Left ventricle myocardium superior (tissue), 1 donor: ENCODE measurements at places on chromosomes 2 and 18. TPM values are rescaled to one million over a fixed set of nuclear protein-coding genes. Genes with fewer than 3 reads are reported as not detected.

GRCh38 chr2:26197516-26197915 is 24.6 kb downstream of the GAREM2 start:
- no peak for DNase-seq

DNA sequence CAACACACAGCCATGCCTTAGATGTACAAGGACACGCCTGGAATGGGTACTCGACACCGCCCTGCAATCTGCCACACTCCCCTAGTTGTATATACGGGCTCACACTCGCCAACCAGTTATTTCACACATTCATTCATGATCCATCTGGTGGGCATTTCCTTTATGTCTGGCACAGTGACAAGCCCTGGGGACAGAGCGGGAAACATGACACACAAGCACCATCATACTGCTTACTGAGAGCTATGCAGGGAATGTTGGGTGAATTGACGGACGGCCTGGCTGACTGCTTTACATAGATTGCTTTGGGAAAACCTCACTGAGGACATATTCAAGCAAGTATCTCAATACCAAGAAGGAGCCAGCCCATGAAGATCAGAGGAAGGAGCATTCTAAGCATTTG is 448.0 kb upstream of the SPRED2 start:
- DNase-seq, result no peak

DNA sequence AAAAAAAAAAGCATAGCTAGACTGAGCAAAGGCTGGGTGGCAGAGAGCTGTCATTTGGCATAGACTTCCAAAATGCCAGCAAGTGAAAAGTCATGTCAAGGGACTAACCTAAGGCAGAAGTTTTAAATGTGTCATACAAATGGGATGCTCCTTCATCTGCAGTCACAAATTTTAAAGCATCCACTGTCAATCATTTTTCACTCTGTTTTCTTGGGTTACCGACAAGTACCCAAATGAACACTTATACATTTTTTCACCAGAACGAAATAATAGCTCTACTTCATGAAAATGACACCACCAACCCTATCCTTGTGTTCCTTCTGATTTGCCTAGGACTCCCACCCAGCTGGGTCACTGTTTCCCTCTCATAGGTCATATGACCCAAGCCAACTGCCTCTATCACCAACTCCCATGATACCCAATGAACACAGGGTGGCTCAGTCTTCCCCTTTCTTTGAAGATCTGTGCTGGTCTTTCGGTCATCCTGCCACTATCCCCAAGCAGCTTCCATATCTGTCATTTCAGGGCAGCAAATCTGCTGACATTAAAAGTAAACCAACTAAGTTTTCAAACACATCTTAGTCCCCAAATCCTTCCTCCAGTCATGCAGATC is 21.5 kb downstream of the KLF7 start:
- no peak for DNase-seq

GRCh38 chr2:205375461-205376448 is 306.5 kb upstream of the NRP2 start:
- DNase-seq, result no peak

- DNase-seq, result no peak
Observed at GRCh38 chr2:210318891-210319290, 3.9 kb upstream of the MYL1 start.

The HNMT gene
- total RNA-seq, result 11.0 TPM

DNA sequence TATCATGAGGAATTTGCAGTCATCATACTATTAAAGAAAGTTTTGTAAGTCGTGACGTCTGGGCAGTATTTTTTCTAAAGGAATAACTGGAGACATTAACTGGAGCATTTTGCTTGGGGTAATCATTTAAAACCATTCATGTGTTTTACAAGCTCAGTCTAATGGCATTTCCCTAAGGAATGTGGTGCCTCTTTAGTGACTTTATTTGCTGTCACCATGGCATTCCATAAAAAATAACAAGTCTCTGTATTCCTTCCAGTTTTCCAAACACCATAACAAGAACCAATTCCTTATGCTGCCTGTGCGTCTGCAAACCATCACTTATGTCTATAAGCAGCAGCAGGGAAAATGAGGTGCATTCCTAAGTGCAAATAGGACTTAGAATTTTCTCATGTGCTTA is 82.8 kb downstream of the EPB41L3 start:
- DNase-seq, result no peak

- DNase-seq, result no peak
Observed at GRCh38 chr2:201070948-201071478, 458 bp downstream of the HYCC2 start.

GRCh38 chr18:48889981-48890762 is 60.6 kb downstream of the SMAD7 start:
- no peak for DNase-seq

DNA sequence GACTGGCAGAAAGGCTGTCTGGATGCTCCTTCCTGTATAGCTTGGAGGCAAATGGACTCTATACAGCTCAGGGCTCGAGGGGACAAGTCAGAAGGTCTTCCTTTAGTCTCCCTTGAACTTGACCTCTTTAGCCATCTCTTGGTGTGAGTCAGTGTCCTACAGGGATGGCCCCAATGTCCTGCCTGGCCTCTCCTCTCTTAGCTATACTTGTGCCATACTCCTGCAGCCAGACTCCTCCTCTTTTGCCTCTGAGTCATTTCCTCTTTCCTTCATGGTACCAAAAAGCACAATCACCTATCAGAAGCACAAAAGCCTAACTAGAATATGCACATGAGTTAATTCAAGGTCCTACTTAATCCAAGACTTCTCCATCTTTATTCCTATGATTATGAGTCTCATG is 112.7 kb downstream of the XRCC5 start:
- DNase-seq, result no peak

DNA sequence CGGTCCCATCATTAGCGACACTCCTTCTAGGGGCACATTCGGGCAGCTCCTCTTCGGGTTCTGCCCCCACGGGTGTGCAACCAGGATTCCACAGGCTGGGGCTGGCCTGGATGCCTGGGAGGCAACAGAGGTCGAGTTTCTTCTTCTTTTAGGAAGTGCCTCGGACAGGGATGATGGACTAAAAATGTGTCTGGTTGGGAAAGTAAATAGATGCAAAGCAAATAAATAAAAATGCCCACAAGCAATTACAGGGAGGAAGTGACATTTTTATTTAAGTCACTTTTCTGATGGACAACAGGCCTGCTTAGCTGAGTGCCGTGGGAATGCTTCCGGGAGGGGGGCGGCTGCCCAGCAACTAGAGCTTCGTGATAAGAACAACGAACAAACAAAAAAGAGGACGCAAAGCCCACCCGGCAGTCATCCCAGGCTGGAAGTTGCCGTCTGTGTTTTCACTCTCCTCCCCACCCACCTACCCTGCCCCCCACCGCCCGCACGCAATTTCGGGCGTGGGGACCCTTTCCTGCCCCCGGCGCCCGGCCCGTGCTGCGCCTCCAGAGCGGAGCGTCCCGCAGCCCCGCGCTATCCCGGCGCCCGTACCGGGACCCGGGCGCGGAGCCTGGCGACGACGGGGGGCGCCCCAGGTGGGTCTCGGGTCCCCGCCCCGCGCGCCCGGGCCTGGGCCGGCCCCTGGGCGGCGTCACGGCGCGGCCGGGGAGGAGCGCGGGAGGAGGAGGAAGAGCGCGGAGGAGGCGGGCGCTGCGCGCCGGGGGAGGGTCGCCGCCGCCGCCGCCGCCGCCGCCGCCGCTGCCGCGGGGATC is 412 bp upstream of the NCK2 start:
- peak; percentile 87 for DNase-seq

The DTNB gene
- 5.9 TPM for total RNA-seq

DNA sequence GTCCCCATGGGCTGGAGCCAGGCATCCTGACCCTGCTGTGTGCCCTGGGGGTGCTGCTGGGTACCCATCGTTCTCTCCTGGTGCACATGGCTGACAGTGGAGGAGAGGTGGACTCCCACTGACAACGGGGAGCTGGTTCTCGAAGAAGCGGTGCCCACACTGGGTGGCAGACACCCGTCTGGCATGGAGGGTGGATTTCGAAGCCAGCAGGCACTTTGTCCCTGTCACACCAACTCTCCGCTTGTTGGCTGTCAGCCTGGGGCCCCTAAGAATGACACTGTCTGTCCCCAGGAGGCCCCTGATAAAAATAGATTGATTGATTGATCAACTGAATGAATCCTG is 55.4 kb downstream of the RTP5 start:
- DNase-seq, result no peak

DNA sequence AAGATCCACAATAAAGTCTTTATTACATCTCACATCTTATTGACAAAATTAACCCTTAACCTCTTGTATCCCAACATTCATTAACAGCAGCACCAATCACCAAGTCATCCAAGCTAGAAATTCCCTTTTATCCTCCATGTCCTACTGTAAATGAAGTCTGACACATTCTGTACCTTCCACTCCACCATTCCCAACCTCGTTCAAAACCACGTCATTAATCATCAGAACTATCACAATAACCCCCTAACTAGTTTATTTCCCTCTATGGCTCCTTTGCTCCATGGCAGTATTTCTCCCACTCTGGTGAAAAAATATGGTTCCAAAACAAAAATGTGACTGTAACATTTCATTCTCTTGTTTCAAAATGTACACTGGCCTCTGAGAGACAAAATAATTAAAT is 1626.2 kb downstream of the LRP1B start:
- no peak for DNase-seq

DNA sequence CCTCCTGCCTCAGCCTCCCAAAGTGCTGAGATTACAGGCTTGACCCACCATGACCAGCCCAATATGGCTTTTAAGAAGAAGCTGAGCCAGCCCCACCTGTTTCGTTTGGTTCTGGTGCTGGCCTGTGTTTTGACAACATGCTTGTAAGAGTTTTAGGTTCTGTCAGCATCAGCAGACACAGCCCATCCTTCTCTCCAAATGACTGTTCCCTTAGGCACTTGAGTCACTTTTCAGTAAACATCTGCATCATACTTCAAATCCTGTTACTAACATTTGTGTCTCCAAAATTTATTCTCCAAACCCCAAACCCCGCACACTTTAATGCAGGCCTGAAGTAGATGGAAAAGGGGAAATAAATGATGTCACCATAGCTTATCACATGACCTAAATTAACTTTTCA is 1118.5 kb downstream of the TSN start:
- no peak for DNase-seq

DNA sequence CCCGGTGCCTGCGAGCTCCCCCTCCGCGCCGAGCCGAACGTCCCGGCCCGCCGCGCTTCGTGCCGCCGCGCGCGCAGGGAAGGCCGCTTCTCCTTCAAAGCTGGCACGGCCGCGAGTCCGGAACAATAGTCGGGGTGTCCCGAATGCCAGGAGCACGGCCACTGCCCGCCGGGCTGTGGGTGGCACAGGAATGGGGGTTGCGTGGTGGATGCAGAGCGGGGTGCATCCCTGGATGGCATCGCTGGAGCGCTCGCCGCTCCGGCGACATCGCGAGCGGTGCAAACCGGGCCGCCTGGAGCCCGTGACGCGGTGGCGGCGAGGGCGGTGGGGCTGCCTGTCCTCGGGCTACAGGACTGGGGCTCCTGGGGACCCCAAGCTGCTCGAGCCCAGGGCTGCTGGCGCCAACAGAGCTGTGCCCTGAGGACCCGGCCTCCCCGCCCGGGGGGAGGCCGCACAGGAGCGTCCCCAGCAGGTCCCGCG is 1.1 kb upstream of the SATB2 start:
- DNase-seq, result no peak

The RPS27A gene
- 425 TPM for total RNA-seq

DNA sequence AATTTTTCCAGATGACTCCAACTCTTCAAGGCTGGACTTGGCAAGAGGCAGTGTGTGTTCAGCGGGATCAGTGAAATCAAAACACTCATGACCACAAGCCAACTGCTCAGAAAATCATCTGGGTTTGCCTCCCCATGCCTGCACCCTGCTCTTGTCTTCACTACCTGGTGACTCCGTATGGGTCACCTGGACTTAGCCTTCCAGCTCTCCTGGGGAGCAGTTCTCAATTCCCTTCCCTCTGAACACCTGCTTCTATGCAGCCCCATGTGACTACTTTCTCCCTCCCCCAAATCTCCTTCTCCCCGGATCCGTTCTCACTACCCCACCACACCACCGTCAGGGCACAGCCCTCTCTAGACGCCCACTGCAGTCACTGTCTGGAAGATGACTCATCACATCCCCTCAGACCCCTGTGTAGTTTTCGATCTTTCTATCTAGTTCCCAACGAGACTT is 130.2 kb upstream of the ID2 start:
- no peak for DNase-seq

- peak; percentile 93 for DNase-seq
Observed at GRCh38 chr2:128318776-128319464, at the start of gene HS6ST1. Gene HS6ST1, minus strand, starts transcription at chr2:128318868. Its CDS starts 305 bp downstream, at chr2:128318563.

The ZNF396 gene
- 0.62 TPM for total RNA-seq

The ATRAID gene
- total RNA-seq, result 112 TPM

GRCh38 chr2:200820573-200821234 is 9.0 kb downstream of the BZW1 start:
- DNase-seq, result no peak

The KCNIP3 gene
- total RNA-seq, result 5.3 TPM

GRCh38 chr18:55334875-55335274 is 253.1 kb downstream of the TCF4 start:
- DNase-seq, result peak; percentile 52

GRCh38 chr2:241636182-241637017 is 558 bp downstream of the THAP4 start:
- peak; percentile 62 for DNase-seq

DNA sequence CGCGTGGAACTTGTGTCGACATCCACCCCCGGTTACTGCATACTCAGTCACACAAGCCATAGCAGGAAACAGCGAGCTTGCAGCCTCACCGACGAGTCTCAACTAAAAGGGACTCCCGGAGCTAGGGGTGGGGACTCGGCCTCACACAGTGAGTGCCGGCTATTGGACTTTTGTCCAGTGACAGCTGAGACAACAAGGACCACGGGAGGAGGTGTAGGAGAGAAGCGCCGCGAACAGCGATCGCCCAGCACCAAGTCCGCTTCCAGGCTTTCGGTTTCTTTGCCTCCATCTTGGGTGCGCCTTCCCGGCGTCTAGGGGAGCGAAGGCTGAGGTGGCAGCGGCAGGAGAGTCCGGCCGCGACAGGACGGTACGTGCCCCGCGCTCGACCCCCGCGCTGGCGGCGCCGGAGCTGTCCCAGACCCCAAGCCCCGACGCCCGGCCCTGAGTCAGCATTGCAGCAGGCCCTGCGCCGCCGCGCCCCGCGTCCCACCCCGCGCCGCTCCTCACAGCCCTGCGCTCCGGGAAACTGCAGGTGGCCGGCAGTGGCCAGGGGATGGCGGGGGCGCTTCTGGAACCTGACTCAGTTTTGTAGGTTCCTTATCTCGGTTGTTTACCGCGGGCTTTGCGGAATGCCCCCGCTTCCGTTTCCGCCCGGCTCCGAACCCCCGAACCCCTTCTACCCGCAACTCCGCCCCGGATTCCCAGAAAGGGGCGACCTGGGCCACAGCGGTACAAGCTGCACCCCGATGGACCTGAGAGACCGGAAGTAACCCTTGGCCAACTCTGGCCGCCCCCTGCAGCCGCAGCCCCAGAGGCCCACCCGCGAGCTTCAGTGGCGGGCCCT is at the start of gene CFLAR:
CFLAR (plus strand) TSS at position 50 of the 844 bp plus-strand sequence. CDS start 13,702 bp downstream, outside the sequence.
- DNase-seq, result peak; percentile 82

The MAP2 gene
- 3.4 TPM for total RNA-seq

GRCh38 chr18:79452991-79453645 is 57.4 kb downstream of the NFATC1 start:
- DNase-seq, result no peak

The GALR1 gene
- not detected for total RNA-seq

GRCh38 chr2:204715361-204715760 is 170.1 kb downstream of the PARD3B start:
- DNase-seq, result no peak

- DNase-seq, result no peak
Observed at GRCh38 chr2:196413821-196414274, 225.7 kb upstream of the CCDC150 start.

- DNase-seq, result no peak
Observed at GRCh38 chr2:7777668-7778067, 860.5 kb downstream of the RNF144A start.

The IL36B gene
- not detected for total RNA-seq

- DNase-seq, result peak; percentile 87
Observed at GRCh38 chr2:235605312-235606003, 111.6 kb downstream of the AGAP1 start.
